ENCODE measurements at places on chromosomes 7 and 10.

- no peak for DNase-seq
These were observed 19.1 kb upstream of the TPK1 start for GRCh38 chr7:144854839-144855424.

DNA sequence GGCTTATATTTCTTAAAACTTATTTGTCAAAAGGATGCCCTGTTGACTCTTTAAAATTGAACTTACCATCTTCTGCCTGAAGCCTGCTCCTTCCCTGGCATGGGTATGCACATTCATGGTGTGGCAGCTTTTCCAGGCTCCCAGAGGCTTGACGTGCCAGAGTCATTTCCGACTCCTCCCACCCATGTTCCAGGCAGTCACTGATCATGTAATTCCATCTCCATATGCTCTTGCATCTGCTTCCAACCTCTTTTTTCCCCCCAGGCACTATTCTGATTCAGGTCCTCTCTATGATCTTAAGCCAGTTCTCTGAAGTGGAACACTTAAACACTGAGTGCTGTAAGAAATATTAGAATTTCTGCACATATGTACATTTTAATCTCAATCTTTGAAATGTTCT lies 82.2 kb downstream of the CFAP58 start:
- no peak for DNase-seq

DNA sequence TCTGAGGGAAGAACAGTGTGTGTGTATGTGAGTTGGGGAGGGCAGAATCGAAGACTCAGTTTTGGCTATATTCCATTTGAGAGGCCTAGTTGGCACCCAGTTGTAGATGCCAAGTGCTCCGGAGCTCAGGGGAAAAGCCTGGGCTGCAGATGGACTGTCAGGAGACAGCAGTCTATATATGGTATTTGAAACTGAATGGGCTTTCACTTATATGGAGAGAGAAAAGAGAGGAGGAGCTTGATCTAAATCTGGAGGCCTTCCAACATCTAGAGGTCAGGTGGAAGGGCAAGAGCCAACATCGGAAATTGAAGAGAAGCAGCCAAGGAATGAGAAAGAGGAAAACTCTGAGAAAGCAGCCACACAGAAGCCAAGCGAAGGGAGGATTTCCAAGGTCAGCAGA lies 350.8 kb upstream of the BMPER start:
- no peak for DNase-seq

DNA sequence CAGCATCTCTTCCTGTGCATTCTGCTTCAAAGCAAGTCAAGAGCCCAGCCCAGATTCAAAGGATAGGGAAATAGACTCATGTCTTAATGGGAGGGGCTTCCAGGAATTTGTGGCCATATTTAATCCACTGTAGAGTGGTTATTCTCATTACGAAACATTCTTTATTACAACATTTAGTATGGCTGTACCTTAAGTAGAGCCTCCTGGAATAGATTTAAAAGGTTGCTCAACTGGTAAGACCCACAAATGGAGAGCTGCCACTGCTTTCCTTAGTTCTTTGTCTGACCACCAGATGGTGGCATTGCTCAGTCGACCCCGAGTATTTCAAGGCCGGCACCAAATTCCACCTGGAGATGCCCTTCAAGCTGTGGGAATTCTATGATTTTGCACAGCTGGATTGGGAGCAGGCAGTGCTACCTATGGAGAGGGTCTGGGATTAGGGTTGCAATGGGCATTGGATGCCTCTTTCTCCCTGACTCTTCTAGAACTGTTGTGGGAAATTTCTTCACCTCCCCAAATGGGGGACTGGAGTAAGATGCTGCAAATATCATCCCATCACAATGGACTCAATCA lies 102.2 kb downstream of the RBM20 start:
- DNase-seq, result no peak

GRCh38 chr10:124869941-124870340 lies 68.3 kb downstream of the ABRAXAS2 start:
- DNase-seq, result no peak

GRCh38 chr7:116952635-116953371 lies 498 bp upstream of the ST7 start:
- DNase-seq, result peak; percentile 8

GRCh38 chr10:14652067-14652466 lies 122.6 kb downstream of the FAM107B start:
- no peak for DNase-seq

DNA sequence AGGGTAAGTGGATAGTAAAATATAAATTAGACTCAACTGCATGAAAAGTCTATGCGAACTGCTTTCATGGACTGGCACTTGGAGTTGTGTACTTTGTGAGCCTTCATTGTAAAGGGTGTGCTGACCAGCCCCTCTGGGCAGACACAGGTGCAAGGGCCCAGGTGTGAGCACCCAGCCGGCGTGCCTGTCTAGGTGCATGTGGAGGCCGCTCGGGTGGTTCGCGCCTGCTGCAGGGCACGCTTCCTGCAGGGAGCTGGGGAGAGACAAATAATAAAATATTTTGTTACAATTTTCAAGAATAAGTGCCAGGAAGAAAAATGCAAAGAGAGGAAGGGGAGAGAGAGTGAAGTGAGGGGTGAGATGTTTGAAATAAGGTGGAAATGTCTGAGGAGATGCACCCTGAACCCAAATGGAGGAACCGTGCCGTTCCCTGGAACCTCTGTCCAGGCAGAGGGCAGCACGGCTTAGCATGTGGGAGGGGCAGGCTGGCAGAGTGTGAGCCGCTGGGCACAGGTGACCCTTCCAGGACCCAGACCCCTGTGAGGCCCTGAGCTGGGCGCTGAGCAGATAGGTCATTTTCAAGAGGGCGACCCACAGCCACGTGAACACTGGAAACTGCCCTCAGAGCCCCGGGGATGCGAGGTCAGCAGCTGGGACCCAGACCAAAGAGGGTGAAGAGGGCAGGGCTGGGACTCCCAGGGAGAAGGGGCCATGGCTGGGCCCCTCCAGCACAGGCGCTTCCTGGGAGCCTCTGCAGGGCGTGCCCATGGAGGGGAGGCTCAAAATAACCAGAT lies 28.7 kb downstream of the RNF32 start:
- no peak for DNase-seq

All from esophagus squamous epithelium (tissue), 5 donors.